Stimulated activated CD4-positive, alpha-beta T cell treated with anti-CD3 and anti-CD28 coated beads, Interleukin-1b, Interleukin-23, amount 100 ng/mL, for 24 hours (primary cell): ENCODE measurements at places on chromosomes 6 and 20.

DNA sequence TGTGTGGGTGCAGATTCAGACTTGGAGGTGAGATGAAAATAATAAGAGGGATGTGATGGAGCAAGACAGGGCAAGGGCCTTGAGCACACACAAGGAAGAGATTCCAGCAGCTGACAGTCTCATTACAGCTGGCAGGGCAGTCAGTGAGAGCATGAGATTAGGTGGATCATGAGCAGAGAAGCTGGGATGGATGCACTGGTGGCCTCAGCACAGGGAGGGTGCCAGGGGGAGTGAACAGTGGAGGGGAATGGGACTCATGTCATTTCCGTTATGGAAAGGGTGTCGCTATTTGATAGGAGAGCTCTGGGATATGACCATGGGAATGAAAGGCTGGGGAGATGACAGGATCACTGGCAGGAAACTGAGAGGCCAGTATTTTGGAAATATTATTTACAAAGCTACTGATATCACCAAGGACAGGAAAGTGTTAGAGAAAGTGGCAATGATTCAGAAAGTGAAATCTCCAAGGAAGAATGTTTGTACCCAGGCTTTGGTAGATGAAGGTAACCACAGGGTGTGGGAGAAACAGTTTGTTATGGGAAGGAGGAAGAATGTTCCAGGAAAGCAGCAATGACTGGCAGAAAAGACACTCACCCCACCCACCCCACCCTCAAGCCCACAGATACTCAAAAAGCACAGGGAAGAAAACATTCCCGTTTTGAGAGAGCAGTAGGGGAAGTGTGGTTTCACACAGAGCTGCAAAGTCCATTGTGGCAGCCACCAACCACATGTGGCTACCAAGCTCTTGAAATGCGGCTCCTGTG, 214.7 kb upstream of the PROKR2 start:
- no peak for DNase-seq

DNA sequence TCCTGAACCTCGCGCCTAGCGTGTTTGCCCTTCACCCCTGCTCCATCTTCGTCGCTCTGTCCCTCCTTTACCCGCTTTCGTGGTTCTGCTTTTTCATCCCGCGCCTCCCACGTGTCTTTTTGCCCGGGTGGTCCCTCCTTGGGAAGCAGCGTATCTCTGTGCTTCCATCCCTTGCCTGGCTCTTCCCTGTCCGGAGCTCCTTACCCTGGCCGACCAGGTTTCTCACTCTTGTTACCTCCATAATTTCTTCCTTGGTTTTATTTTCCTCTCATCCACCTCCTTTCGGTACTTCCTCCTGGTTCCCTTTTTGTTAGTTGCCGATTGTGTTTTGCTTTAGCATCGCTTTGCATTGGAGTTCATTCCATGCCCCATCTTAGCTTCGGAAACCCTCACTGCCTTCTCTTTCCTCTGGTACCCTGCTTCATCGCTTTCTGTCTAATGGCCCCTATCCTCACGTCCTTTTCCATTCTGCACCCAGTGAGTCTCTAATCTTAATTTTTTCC, 735 bp downstream of the FAM135A start:
- no peak for DNase-seq

DNA sequence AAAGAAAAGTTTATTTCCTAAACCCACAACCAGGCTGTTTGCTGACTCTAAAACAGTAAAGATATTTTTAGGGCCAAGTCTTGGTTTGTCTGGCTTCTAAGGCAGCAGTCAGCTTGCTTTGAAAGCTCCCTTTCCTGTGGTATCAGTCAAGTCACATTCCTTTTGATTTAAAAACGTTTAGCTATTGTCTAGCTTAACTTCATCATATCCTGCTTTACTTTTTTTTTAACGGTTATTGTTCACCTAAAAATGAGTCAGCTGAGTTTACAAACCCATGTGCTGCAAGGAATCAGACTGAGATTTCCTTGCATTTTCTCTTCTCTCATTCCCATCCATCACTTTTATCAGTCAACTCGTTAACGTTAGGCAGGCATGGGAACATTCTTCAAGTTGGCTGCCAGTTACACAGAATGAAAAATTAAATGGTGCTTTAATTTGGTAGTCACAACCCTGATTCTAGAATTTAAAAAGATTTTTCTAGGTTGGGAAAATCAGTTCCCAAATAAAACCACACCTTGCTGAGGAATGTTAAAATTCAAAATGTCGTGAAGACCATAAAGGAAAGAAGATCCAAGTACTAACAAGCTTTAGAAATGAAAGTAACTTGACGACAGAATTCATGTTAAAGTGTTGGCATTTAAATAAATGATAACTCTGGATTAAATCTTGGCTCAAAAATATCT, 45.9 kb downstream of the ELOVL5 start:
- no peak for DNase-seq

DNA sequence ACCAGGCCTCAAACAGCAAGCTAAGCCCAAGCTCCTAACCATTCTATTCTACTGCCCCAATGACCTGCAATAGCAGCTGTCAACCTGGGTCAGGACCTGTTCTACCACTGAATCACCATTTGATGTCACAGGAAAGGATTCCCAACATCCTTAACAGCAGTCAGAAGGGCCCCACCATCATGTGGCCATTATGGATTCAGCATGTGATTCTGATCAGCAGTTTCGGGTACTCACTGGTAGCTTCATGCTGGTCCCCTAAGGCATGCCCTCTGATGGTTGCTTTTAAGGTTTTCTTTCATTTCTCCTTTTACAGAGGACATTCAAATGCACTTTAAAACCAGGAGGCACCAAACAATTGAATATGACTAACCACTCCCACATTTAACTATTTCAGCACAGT, 37.3 kb upstream of the MAP7 start:
- no peak for DNase-seq

DNA sequence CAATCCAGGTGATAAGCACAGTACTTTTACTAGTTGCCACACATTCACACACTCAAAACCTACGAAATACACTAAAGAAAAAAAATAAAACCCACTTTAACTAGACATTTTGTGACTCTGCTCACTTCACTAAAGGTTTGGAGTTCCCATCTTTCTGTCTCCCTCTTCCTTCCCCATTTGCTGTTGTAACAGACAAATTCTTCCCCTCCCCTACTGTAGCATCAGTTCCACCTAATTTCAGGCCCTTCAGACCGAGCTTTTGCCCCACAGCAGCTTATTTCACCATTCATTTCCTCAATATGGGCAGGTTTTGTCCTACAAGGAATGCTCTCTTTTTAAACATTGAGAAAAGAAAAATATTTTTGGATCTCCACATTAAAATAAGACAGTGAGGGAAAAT, 31.3 kb upstream of the MRAP2 start:
- DNase-seq: no peak

DNA sequence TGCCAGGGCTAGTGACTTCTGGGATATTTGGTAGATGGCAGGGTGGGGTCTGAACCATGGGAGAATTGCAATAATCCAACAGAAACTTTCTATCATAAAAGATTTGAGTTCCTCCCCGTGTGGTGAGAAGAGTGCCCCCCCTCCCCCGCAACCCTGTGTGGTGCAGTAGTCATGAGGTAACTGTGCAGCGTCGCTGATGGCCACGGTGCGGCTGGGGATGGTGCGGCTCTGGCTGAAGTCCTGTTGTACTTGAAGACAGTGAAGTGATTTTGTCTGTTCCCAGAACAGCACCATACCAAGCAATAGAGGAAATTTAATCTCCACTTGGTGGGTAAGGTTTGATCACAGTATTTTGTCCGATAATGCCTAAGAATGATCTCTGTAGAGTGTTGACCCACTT, 654.8 kb upstream of the POU3F2 start:
- no peak for DNase-seq

GRCh38 chr6:17562636-17563035, 37.5 kb upstream of the FAM8A1 start:
- no peak for DNase-seq

DNA sequence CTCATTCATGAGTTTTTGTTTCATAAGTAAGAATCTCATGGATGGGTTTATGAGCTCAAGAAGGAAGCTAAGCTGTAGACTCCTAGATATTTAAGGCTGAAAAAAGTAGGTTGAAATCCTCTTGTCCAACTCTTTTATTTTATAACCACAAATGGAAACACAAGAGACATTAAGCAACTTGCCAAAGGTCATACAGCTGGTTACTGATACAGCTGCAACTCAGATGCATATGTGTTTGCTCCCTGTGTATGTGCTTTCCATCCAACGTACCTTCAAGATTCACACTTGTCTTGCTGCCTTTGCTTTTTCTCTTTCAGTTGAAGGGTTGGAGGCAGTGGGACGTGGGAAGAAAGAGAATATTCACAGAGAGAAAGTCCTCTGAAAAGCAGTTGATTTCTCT, 153.5 kb upstream of the STMND1 start:
- no peak for DNase-seq
